NCI-H1105 (cell line): ENCODE measurements at places on chromosomes 1 and 21.

DNA sequence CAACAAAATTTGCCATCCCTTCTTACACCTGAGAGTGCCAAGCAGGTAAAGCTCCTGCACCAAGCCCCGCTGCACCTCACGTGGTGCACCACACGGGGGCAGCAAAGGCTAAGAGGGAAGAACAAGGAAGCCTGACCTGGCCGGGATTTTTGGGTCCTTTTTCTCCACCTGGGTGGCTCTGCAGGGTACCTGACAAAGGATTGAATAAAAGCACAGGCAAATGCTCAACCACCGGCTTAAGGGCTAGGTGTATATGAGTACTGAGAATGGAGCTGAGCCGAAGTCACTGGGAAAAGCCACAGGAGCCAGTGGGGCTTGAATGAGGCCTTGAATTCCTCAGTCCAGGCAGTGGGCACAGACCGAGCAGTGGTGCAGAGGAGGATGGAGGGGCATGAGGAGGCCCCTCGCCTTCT, 36.4 kb downstream of the ZNF697 start:
- DNase-seq, result peak; percentile 72

GRCh38 chr1:150560576-150561253, 11.5 kb downstream of the ADAMTSL4 start:
- DNase-seq, result peak; percentile 72

DNA sequence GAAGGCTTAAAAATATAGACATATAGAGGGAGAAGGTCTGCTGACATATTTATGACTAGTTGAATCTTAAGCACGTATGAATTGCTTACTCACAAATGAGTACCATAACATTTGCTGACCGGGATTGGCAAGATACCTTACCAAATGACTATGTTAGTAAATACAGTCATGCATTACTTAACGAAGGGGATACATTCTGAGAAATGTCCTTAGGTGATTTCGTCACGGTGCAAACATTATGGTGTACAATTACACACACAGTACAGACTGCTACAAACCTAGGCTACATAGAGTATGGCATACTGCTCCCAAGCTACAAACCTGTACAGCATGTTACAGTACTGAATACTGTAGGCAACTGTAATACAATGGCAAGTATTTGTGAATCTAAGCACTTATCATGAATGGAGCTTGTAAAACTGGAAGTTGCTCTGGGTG, 19.4 kb upstream of the UBE2U start:
- DNase-seq, result no peak

DNA sequence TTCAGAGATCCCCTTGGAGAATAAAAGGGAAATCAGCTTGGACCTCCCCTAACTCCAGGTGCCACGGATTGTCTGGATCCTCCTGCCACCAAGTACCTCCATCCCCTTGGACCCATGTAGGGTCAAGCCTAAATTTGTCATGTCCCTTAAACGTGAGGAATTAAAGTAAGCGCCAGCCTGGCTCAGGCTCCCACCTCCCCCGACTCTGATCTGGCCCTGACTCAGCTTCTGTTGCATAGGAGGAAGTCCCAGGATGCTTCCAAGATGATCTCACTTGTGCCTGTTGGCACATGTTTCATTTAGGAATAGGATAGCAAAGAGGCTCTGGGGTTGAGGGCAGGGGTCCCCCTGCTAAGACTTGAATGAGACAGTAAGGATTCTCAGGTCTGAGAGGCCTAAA, 231.9 kb upstream of the JUN start:
- no peak for DNase-seq

- DNase-seq, result no peak
These were observed 25.4 kb downstream of the IVNS1ABP start for GRCh38 chr1:185291652-185292051.

GRCh38 chr1:206972728-206973127, 2.5 kb upstream of the FCAMR start:
- no peak for DNase-seq

DNA sequence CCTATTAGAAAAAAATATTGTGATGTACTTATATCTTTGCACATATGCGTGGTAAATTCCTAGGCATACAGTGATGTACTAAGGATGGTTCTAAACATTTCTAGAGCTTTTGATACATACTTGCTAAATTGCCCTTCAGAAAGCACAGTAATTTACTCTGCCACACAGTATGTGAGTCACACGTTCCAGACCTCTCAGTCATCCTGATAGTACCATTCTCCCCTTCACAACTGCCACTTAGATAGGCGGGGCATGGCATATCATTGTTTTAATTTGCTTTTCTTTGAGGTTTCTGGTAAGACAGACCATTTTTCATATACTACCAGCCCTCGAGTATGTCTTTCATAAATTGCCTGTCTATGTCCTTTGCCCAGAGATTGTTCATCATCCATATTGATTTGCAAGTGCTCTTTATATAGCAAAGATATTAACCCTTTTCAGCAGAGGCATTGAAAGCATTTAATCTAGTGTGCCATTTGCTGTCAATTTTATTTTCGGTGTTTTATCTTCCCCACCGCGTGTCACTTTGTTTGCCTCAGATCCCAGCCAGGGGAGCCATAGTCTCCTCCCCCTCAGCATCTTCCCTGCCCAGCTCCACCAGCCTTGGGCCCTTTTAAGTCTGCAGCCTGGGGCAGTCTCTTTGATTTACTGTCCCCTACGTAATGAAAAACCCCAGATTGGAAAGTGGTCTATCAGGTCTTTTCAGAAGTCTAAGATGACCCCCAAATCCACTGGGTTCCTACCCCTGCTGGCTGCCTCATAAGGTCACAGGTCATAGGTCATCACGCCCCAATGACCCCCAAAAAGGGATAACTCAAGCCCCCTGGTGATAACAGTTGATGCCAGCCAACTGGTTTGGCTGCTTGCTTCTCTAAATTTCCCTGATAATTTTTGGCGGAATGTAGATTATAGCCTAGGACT, 11.8 kb upstream of the PAX7 start:
- no peak for DNase-seq

GRCh38 chr1:186194107-186194756, 180.8 kb downstream of the TPR start:
- no peak for DNase-seq

- DNase-seq, result no peak
These were observed 48.7 kb upstream of the LBR start for GRCh38 chr1:225476538-225476988.

DNA sequence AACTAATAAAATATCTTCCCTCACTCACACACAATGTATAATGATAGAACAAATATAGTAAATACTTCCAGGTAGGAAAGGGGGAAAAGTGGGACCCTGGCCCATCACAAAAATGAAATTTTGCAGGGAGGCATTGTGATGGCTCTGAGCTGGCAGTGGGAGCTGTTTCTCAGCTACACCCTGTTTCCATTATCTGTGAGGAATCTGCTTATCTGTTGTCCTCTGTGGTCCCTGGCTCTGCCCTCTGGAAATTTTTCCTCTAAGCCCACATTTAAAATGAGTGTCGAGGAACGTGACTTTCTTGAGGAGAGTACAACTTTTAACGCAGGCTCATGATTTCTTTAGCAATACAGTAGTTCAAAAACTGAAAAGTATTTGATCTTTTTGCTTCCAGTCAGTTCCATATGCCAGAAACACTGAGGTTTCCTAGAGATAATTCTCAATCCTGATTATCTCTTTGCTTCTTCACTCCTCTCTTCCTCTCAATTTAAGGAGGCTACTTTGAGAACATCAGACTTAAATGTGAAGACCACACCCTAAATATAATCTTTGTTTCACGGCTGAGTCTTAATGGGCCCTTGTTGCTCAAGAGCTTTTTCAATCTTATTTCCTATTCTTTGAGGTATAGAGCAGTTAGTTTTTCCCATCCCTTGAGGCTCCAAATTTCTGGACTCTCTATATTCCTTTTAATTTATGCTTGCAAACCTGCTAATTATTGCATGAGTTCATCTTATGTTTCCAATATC, 5.0 kb upstream of the EEIG2 start:
- DNase-seq, result no peak

DNA sequence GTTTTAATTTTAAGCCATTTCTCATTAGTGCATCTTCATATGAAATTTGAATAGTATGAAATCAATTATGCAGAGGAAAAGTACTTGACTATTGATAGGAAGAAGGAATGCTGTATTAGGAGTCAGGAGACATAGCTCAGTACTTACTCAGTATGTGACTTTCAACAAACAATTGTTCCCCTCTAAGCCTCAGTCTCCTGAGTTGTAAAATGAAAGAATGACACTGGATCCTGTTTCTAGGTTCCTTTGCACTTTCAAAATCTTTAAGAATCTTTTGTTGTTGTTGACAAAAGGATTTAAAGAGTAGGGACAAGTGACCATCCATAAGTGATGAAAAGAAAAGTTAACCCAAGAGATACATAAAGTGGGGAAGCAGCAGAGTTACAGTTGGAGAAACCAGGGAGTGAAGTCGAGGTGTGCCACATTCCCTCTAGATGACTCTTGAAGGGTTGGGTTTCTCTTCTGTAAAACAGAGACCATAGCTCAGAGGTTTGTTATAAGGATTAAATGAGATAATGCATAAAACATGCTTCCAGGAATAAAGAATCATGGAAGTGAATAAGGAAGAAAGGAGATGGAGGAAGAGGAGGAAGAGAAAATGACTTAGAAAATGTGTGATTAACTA, 105.7 kb upstream of the KCNJ15 start:
- DNase-seq, result no peak

DNA sequence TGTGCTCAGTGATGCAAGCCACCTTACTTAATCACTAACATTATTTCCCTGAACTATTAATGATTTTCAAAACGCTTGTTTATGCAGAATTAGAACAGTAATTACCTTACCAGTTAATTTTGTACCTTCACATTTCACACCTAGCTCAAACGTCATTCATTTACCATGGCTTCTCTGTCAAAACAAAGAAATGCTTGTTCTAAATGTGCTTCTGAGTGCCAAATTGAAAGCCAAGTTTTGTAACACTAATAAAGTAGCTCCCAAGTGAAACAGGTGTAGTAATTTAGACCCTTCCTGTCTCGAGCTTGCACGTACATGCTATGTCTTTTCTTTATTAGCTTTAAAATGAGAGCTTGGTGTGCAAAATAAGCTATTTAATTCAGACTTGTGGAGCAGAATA, 533.7 kb upstream of the PKN2 start:
- peak; percentile 3 for DNase-seq

DNA sequence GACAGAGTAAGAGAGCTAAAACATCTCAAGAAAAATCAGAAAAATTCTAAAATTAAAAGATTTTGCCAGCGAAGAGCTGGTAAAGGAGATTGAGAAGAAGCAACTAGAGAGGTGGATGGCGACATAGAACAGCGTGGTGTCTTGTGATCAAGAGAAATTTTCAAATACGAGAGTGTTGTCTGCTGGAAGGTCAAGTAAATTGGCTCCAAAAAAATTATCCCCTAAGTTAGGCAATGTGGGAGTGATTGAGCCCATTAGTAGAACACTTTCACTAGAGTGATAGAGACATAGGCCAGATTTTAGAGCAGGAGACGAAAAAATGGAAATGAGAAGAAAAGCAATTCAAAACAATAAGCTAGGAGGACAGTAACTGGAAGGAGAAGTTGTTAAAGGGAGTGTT, 94.3 kb upstream of the MPC2 start:
- DNase-seq, result no peak

- DNase-seq, result no peak
These were observed 25.2 kb upstream of the FGGY start for GRCh38 chr1:59271561-59272260.

- no peak for DNase-seq
These were observed 41.8 kb downstream of the TTC39A start for GRCh38 chr1:51288578-51288977.

GRCh38 chr1:55965981-55966461, 613.3 kb downstream of the PLPP3 start:
- DNase-seq, result no peak

GRCh38 chr1:245419461-245419978, 264.7 kb downstream of the KIF26B start:
- DNase-seq, result no peak

- no peak for DNase-seq
These were observed 39.9 kb upstream of the HMGN1 start for GRCh38 chr21:39388811-39389155.

- no peak for DNase-seq
These were observed 16.3 kb upstream of the ADAMTSL4 start for GRCh38 chr1:150532860-150533259.

DNA sequence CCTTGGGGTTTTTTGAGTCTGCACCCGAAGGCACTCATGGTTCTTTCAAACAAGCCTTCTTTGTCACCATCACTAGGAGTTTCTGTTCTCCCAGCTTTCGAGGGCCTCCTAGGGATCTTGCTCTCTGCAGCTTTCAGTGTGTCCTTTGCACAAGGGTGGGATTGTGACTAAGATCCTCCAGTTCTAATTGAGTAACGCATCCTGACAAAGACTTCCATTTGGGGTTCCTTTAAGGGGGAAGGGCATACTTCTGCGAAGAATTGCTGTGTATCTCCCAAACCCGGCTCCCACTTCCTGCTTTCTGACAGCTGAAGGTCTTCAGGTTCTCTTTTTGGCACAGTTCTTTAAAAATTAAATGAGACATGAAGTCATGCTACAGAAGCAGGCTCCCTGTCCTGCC, 139.4 kb downstream of the EDEM3 start:
- DNase-seq, result no peak

- DNase-seq, result no peak
These were observed 103.0 kb downstream of the NR5A2 start for GRCh38 chr1:200130552-200130951.

DNA sequence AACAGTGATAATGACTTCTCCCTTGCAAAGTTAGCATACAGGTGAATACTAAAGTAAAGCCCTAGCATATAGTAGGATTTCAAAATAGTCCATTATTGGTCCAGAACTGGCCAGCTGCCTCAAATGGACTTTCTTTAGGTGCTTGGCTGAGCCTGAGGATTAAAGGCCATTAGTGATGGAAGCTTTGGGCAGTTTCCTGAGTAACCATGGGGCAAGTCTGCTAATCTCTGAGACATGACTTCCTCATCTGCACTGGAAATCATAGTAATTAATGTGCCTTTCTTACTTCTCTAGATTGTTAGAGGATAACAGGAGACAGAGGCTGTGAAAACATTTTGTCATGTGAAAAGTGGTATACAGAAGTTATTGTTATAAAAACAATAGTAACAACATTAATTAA, 156.5 kb upstream of the UBE2U start:
- DNase-seq, result no peak

DNA sequence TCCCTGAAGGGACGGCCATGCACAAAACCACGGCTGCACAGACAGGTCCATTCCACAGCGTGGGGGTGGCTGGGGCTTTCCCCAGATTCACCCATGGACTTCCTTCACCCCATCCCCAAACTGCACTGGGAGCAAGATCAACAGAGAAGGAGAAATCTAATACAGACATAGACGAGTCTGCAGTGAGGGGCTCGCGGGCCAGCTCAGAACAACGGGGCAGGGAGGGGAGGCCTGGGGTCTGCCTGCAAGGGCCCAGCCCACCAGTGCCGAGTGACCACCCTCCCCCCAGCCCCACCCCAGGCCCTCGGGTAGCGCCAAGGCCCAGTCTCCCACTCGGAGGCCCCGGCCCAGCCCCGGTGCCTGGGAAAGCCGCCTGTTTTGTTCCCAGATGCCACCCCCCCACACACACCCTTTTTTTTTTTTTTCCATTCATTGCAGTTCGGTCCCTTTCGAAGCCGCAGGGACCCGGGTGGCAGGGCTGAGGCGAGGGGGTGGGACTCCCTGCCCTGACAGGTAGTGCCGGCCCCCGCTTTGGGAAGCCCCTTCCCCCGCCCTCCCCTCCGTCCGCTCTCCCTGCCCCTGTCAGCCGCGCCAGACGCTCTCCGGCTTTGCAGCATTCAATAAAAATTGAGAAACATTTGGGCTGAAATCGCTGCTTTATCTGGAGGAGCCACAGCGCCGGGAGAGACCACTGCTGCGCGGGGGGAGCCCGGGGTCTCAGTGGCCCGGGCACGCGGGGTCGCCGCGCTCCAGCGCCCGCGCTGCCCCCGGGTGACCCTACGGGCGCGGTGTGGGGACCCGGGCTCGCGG, 543 bp upstream of the EPHB2 start:
- DNase-seq, result peak; percentile 47

GRCh38 chr1:67952071-67952470, 98.4 kb downstream of the DIRAS3 start:
- DNase-seq, result no peak
